ENCODE measurements at places on chromosomes 12 and 14.

- DNase-seq = peak; percentile 4
- no peak overlapping the region for H3K27ac ChIP-seq
- no peaks in the 10 kb centered on the region for H3K36me3 ChIP-seq
- H3K4me1 ChIP-seq = no peaks in the 10 kb centered on the region
- H3K4me3 ChIP-seq = no peak overlapping the region
- H3K27me3 ChIP-seq = peaks cover 38% of the 10 kb centered on the region
Observed at GRCh38 chr12:131641315-131641714, 69.6 kb upstream of the SFSWAP start.

DNA sequence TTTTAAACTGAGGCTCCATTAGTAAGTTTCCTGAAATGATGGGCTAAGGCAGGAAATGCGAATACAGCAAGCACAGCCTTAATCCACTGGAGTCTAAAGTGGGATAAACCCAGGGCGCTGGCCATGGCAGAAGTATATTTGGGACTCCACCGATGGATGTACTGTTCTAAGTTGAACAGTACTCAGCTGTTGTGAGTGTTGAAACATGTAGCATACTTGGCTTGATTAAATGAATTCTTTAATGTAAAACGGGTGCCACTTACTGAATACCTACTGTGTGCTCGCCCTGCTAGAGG is 996 bp downstream of the SSPN start:
- H3K4me3 ChIP-seq = no peak overlapping the region
- no peak overlapping the region for H3K27ac ChIP-seq
- peaks cover 2% of the 10 kb centered on the region for H3K36me3 ChIP-seq
- H3K4me1 ChIP-seq = no peaks in the 10 kb centered on the region
- DNase-seq = no peak

- H3K4me3 ChIP-seq = no peak overlapping the region
- DNase-seq = no peak
- H3K27ac ChIP-seq = no peak overlapping the region
- H3K4me1 ChIP-seq = no peaks in the 10 kb centered on the region
Observed at GRCh38 chr12:128425666-128426331, 158.8 kb downstream of the TMEM132C start.

GRCh38 chr12:102503056-102503681 is 22.8 kb upstream of the IGF1 start:
- no peak overlapping the region for H3K27ac ChIP-seq
- no peak for DNase-seq
- no peaks in the 10 kb centered on the region for H3K4me1 ChIP-seq
- no peak overlapping the region for H3K4me3 ChIP-seq
- peaks cover 24% of the 10 kb centered on the region for H3K27me3 ChIP-seq

GRCh38 chr12:4202918-4203317 is 70.6 kb upstream of the CCND2 start:
- no peak overlapping the region for H3K27ac ChIP-seq
- no peak overlapping the region for H3K4me3 ChIP-seq
- H3K27me3 ChIP-seq = peaks cover 8% of the 10 kb centered on the region
- no peak for DNase-seq
- H3K4me1 ChIP-seq = no peaks in the 10 kb centered on the region
- H3K36me3 ChIP-seq = no peaks in the 10 kb centered on the region

DNA sequence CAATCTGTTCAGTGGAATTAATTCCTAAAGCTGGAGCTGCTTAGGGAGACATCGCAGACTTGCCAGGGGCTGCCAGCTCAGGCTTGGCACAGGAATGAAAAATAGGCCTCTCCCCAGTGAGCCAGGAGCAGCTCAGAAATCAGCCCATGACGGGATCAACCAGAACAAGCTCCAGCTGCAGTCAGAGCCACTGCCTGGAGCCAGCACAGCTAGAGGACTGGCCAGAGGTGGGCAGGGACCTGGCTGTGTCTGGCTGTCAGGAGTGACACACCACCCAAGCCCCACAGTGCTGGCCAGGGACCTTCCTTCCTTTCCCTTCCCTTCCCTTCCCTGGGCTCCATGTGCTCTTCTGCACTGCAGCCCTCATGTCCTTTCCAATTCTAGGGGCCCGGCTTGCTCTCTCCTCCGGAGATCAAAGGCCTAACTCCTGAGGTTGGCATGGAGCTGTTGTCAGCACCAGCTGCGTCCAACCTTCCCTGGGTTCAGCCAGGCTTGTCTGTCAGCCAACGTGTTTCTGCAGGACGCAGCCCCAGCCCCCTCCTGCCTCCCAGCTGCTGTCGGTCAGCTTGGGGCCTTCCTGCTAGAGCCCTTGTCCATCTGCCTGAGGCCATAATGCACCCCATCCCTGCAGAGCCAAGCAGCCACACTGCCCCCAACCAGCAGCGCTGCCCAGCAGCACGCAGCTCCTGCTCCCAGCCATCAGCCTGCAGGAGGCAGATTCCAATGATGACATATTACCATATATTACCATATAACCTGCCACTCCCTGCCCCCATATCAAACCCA is 149.3 kb downstream of the CALM1 start:
- no peak overlapping the region for H3K4me3 ChIP-seq
- no peaks in the 10 kb centered on the region for H3K27me3 ChIP-seq

DNA sequence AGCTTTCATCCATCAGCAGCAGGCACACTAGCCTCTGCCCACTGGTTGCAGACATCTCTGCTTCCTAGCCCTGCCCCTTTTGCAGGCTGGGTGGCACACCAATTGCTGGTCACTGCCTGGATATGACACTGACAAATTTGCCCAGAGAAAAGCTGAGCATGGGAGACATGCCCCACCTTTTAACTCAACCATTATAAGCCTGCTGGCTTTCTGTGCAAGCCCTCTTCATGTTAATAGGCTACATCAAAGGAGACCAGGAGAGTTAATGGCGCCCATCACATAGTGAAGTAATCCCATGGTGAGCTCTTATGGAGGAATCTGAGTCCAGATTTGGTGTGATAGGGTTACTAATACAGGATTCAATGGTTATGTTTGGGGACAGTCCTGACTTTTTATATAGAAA is 139.2 kb downstream of the KICS2 start:
- H3K4me3 ChIP-seq = no peak overlapping the region
- no peak overlapping the region for H3K27ac ChIP-seq
- peaks cover 12% of the 10 kb centered on the region for H3K27me3 ChIP-seq
- DNase-seq = no peak

GRCh38 chr12:50689437-50689836 is 74.5 kb upstream of the ATF1 start:
- no peaks in the 10 kb centered on the region for H3K27me3 ChIP-seq
- peaks cover 15% of the 10 kb centered on the region for H3K36me3 ChIP-seq
- peak overlapping the region; percentile 33 for H3K27ac ChIP-seq

- H3K27ac ChIP-seq = no peak overlapping the region
- no peaks in the 10 kb centered on the region for H3K4me1 ChIP-seq
- no peak for DNase-seq
- H3K4me3 ChIP-seq = no peak overlapping the region
Observed at GRCh38 chr14:32606301-32606700, 277.2 kb downstream of the AKAP6 start.

GRCh38 chr12:90399357-90399756 is 555.6 kb downstream of the CCER1 start:
- H3K4me1 ChIP-seq = no peaks in the 10 kb centered on the region
- H3K27ac ChIP-seq = no peak overlapping the region
- H3K36me3 ChIP-seq = no peaks in the 10 kb centered on the region
- H3K4me3 ChIP-seq = no peak overlapping the region
- no peak for DNase-seq
- H3K27me3 ChIP-seq = no peaks in the 10 kb centered on the region

DNA sequence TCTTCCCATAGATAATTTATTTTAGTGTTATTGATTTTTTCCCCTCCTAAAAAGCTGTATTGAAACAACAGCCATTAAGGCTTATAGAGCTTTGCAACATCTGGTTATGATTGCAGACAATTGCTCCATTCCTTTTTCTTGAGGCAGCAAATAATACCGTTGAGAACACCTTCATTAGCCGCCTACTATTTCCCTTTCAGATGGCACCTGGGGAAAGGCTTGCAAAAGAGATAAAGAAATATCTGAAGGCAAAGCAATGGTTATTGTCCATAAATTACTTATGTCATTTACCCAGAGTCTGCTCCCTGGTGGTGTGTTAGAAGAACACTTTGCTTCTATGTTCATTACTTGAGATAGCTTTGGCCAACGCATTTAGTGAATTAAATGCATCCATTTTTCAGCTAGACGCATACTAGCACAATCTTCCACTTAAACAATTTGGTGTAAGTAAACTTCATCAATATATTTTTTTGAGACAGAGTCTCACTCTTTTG is 377.8 kb downstream of the KCNH5 start:
- no peak for DNase-seq
- H3K4me3 ChIP-seq = no peak overlapping the region
- no peaks in the 10 kb centered on the region for H3K27me3 ChIP-seq
- no peaks in the 10 kb centered on the region for H3K4me1 ChIP-seq
- no peaks in the 10 kb centered on the region for H3K36me3 ChIP-seq

DNA sequence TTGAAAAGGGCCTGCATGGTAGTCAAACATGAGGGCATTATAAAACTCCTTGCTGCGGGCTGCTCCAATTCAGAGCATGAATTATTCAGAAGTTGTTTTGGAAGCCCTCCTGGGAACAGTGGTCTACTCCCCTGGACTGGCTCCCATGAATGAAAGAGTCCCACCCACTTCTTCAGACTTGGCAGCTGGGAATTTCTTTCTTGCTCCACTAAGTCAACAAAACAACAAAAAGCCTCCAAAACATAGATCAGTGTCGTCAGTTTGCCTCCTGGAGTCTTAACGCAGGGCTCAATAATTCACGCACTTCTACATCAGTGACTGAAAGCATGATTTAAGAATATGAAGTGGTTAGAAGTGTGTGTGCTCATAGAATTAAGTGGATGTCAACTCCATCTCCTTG is 37.9 kb downstream of the AKAP6 start:
- no peak overlapping the region for H3K4me3 ChIP-seq
- no peaks in the 10 kb centered on the region for H3K27me3 ChIP-seq
- no peak for DNase-seq
- no peaks in the 10 kb centered on the region for H3K36me3 ChIP-seq

DNA sequence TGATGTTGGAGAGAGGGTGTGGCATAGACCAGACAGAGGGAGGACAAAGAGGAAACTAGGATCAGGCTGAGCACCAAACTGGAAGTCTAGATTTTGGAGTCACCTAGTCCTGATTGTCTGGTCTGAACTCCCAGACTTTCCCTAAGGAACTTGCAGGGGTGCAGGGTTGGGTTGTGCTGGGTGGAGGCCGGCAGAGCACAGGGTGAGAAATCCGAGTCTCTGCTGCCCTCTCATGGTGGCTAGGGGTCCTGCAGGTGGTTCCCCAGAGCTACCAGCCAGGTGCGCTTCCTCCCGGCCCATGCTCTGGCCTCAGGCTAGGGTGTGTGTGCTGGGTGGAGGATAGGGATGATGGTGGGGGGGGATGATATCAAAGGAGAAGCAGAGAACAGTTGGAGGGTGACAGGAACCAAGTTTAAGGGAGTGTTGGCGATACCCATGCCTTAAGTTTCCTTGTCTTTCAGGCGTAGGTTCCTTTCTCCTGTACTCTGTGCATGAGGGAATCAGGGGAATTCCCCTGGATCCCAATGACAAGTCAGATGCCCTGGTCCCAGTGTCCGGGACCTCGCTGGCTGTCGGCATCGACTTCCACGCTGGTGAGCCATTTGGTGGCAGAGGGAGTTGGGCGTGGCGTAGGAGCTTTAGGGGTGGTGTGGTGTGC is 33.5 kb upstream of the NXPH4 start:
- peaks cover 5% of the 10 kb centered on the region for H3K4me1 ChIP-seq
- no peak overlapping the region for H3K27ac ChIP-seq
- H3K27me3 ChIP-seq = peaks cover 6% of the 10 kb centered on the region
- no peak overlapping the region for H3K4me3 ChIP-seq
- DNase-seq = peak; percentile 63

GRCh38 chr14:37565550-37565949 is 29.5 kb downstream of the FOXA1 start:
- no peaks in the 10 kb centered on the region for H3K36me3 ChIP-seq
- H3K27ac ChIP-seq = no peak overlapping the region
- H3K4me3 ChIP-seq = no peak overlapping the region
- H3K4me1 ChIP-seq = no peaks in the 10 kb centered on the region
- no peak for DNase-seq
- H3K27me3 ChIP-seq = no peaks in the 10 kb centered on the region

DNA sequence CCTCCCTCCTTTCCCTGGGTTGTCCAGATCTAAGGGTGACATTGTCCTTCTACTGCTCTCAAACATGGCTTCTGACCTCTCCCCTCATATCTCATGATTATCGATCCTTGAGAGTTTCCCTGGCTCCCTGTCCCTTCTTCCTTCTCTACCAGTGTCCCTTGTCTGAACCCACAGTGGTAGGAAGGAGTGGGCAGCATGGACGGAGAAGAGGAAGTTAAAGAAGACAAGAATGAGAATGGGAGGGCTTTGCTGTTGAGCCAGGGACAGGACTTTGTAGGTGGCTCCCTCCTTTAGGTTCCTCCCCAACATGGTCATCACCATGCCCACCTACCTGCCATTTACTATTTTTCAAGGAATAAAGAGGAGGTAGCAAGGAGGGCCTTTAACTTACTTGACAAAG is 166.7 kb downstream of the TMEM117 start:
- no peak for DNase-seq
- no peaks in the 10 kb centered on the region for H3K27me3 ChIP-seq
- no peaks in the 10 kb centered on the region for H3K4me1 ChIP-seq

DNA sequence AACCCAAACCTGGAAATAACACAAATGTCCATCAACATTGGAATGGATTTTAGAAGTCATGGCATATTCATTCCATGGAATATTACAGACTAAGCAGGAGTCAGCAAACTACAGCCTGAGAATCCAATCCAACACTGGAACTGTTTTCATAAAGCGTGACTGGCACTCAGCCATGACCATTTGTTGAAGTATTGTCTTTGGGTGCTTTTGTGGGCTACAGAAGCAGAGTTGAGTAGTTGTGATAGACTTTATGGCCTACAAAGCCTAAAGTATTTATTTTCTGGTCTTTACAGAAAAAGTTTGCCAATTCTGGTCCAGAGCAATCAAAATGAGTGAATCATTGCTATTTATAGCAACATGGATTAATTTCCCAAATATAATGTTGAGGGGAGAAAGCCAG is 34.5 kb upstream of the FRS2 start:
- H3K4me1 ChIP-seq = no peaks in the 10 kb centered on the region
- DNase-seq = no peak
- H3K27me3 ChIP-seq = no peaks in the 10 kb centered on the region
- H3K27ac ChIP-seq = no peak overlapping the region
- peaks cover 2% of the 10 kb centered on the region for H3K36me3 ChIP-seq

GRCh38 chr14:93917141-93917540 is 10.0 kb upstream of the FAM181A start:
- no peak overlapping the region for H3K4me3 ChIP-seq
- no peak overlapping the region for H3K27ac ChIP-seq
- peaks cover 26% of the 10 kb centered on the region for H3K27me3 ChIP-seq

GRCh38 chr12:31562594-31563328 is 28.2 kb downstream of the DENND5B start:
- peaks cover 50% of the 10 kb centered on the region for H3K27me3 ChIP-seq
- DNase-seq = no peak
- H3K27ac ChIP-seq = no peak overlapping the region
- no peaks in the 10 kb centered on the region for H3K36me3 ChIP-seq
- H3K4me3 ChIP-seq = no peak overlapping the region
- H3K4me1 ChIP-seq = no peaks in the 10 kb centered on the region
